ENCODE measurements at places on chromosomes 13 and 19.

DNA sequence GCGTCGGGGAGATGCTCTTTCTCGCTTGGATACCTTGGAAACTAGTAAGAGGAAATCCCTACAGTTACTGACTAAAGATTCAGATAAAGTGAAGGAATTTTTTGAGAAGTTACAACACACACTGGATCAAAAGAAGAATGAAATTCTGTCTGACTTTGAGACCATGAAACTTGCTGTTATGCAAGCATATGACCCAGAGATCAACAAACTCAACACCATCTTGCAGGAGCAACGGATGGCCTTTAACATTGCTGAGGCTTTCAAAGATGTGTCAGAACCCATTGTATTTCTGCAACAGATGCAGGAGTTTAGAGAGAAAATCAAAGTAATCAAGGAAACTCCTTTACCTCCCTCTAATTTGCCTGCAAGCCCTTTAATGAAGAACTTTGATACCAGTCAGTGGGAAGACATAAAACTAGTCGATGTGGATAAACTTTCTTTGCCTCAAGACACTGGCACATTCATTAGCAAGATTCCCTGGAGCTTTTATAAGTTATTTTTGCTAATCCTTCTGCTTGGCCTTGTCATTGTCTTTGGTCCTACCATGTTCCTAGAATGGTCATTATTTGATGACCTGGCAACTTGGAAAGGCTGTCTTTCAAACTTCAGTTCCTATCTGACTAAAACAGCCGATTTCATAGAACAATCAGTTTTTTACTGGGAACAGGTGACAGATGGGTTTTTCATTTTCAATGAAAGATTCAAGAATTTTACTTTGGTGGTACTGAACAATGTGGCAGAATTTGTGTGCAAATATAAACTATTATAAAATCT lies 2.7 kb upstream of the KCNRG start:
- no peak for DNase-seq

DNA sequence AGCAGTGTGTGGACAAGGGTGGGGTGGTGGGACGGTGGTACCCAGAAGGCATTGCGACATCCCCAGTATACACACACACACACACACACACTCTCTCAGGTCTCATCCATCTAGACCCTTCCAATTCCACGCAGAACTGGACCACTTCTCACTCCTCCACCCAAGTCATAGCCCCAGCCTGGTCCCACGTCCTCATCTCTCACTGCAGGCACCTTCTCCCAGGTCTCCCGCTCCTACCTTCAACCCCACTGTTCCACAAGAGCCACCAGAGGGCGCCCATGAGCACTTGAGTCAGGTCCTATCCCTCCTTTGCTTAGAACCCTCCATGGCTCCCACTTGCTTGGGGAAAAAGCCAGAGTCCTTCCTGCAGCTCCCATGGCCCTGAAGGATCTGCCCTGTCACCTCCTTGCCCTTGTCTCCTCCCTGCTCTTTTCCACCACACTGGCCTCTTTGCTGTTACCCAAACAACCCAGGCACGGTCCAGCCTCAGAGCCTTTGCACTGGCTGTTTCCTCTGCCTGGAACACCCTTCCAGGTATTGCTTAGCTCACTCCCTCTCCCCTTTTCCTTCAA lies 62.6 kb downstream of the IER2 start:
- peak; percentile 49 for DNase-seq

DNA sequence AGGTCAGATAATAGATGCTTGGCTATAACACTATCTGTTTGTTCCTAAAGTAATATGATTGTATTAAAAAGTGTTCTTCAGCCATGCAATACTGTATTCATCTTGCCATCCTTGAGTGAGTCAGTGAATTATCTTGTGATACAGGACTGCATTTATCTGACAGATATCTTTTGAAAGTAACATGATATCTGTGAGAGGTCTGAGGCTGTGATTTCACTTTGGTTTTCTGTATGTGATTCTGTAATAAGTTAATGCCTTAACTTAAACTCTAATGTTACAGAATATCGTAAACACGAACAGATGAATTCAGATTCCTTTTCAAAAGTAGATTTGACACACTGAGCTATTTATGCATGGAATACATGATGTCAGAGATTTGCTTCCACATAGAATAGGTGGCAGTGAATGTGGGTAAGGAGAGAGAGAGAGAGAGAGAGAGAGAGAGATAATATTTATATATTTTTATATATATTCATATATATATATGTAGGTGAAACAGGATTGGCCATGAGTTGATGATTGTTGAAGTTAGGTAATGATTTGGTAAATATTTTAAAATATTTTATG lies 97.9 kb upstream of the RNF113B start:
- no peak for DNase-seq

GRCh38 chr13:108859197-108860012 lies 230.0 kb downstream of the MYO16 start:
- peak; percentile 26 for DNase-seq

GRCh38 chr19:1848399-1849131 lies at the start of gene REXO1:
REXO1 (minus strand) TSS chr19:1848483; CDS start chr19:1848358, 125 bp downstream.
- DNase-seq, result peak; percentile 94

DNA sequence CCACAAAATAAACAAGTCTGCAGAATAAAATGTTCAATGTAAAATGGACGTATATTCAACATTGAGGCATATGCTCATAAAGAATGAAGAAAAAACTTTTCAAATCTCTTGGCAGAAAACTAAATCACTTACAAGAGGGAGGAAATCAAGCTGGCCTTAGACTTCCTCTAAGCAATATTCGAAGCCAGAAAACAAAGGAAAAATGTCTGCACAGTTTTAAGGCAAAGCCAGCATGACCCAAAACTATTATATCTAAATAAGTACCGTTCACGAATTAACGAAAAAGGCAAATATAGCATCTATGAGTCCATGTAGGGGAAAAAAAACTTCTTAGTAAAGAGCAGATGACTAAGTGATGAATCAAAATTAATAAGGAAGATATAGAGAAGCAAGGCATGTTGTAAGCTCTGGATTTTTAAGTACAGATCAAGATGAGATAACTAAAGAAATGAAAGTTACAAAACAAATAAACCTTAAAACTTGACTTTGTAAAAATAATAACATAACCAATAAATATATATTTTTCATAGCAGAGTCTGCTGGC lies 101.3 kb downstream of the KCNRG start:
- DNase-seq, result no peak

DNA sequence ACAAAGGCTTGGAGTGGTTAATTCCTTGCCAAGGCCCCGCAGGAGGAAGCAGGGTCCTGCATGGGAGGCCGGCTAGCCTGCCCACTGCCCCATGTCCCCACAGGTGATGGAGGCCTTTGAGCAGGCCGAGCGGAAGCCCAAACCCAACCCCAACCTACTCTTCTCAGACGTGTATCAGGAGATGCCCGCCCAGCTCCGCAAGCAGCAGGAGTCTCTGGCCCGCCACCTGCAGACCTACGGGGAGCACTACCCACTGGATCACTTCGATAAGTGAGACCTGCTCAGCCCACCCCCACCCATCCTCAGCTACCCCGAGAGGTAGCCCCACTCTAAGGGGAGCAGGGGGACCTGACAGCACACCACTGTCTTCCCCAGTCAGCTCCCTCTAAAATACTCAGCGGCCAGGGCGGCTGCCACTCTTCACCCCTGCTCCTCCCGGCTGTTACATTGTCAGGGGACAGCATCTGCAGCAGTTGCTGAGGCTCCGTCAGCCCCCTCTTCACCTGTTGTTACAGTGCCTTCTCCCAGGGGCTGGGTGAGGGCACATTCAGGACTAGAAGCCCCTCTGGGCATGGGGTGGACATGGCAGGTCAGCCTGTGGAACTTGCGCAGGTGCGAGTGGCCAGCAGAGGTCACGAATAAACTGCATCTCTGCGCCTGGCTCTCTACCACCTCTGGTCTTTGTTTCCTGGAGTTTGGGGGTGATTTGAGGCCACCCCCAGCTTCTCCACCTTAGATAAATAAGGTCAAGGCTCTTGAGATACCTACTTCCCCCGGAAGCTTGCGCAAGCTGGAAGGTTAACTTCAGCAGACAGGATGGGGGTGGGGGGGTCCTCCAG lies 2.6 kb downstream of the B3GNT8 start:
- DNase-seq, result no peak

GRCh38 chr13:50668049-50668448 lies 175.4 kb downstream of the DLEU7 start:
- DNase-seq, result no peak

GRCh38 chr13:91184244-91184926 lies 163.1 kb upstream of the MIR17HG start:
- no peak for DNase-seq

GRCh38 chr19:40383668-40384248 lies 6.2 kb downstream of the HIPK4 start:
- no peak for DNase-seq

GRCh38 chr13:101727118-101727517 lies 274.6 kb downstream of the ITGBL1 start:
- no peak for DNase-seq

- DNase-seq, result no peak
Observed at GRCh38 chr13:75554981-75555380, 5.4 kb downstream of the UCHL3 start.

DNA sequence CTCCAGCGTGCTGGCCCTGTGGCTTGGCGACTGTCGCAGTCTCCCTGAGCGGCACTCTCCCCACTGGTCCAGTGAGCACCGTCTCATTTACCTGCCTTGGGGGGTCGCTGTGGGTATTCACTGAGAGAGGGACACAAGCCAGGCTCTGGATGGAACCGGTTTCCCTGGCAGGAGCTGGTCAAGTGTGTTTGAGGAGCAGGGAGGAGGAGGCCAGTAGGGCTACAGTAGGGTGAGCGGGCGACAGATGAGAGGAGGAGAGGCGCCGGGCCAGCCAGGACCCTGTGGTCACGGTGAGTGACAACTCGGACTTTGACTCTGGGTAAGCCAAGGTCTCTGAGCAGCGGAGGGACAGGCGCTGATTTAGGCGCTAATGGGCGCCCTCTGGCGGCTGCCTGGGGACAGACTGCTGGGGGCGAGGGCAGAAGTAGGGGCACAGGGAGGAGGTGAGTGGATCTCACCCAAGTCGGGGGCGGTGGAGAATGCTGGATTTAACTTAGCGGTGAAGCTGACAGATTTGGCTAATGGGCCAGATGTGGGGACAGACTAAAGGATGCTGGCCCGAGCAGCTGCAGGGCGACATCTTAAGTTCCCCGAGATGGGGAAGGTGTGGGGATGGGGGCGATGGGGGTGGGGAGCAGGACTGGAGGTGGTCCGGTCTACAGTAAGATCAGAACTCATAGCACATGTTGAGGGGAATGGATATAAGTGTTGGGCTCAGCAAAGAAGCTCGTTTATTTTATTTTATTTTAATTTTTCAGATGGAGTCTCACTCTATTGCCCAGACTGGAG lies 4.7 kb upstream of the PRMT1 start:
- peak; percentile 83 for DNase-seq

- DNase-seq, result no peak
Observed at GRCh38 chr19:51430221-51430620, 12.8 kb upstream of the SIGLEC10 start.

DNA sequence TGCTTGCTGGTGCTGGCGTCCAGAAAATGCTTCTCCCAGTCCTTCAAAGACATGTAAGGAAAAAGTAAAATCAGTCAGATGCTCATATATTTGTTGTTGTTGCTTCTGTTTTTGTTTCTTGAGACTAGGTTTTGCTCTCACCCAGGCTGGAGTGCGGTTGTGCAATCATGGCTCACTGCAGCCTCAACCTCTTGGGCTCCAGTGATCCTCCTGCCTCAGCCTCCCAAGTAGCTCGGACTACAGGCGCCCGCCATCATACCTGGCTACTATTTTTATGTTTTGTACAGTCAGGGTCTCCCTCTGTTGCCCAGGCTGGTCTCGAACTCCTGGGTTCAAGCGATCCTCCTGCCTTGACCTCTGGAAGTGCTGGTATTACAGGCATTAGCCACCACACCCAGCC lies 11.0 kb upstream of the EPS15L1 start:
- DNase-seq, result no peak

DNA sequence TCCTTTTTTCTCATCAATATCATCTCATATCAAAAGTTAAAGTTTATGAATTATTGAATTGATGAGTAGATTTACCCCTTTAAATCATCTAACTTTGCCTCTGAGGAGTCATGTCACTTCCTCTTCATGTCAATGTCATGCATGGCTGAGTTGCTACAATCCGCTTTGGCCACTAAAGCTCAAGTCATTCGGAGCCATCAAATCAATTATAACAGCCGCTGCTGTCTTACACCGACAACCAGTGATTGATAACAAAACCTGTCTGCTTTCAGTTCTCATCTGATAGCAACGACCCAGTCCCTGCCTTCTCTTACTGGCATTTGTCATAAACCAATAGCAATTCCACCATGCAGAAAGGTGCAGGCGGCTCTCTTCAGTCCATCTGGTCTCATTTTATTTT lies 429.3 kb downstream of the DIAPH3 start:
- DNase-seq, result no peak

GRCh38 chr19:54532528-54532927 lies 29.9 kb downstream of the LAIR2 start:
- DNase-seq, result no peak

- DNase-seq, result peak; percentile 84
Observed at GRCh38 chr19:2426611-2427428, 566 bp downstream of the TIMM13 start.

- DNase-seq, result peak; percentile 66
Observed at GRCh38 chr13:26377038-26377437, 123.1 kb downstream of the CDK8 start.

DNA sequence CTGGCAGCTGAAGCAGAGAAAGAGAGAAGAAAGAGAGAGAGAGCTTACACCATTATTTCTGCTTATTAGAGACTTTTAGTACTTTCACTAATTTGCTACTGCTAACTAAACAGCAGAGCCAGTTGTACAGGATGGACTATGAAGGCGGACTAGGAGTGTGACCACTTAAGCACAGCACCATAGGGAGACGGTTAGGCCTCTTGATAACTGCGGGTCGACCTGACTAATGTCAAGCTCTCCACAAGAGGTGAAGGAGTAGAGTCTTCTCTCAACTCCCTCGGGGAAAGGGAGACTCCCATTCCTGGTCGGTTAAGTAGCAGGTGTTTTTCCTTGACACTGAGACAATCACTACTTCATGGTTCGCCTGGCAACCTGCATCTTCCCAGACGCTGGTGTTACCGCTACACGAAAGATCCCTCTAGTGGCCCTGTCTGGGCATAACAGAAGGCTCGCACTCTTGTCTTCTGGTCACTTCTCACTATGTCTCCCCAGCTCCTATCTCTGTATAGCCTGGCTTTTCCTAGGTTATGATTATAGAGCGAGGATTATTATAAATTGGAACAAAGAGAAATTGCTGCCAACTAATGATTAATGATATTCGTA lies 5.3 kb upstream of the PSG7 start:
- DNase-seq, result peak; percentile 10

DNA sequence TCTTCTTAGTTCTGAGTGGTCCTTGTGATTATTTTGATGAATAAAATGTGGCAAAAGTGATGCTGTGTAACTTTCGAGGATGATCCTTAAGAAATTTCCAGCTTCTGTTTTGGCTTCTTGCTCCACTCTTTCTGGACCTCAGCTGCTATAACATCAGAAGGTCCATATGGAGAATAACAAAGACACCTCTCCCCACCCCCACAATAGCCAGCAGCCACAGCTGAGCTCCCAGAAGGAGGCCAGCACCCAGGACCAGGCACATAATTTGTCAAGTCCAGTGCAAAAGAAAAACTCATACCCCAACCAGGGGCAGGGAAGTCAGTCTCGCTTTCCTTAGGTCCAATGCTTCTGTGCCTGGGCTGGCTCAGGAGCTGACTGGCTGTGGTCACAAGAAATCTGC lies 357.6 kb downstream of the RFC3 start:
- DNase-seq, result no peak
